ENCODE measurements at places on chromosomes 4 and X. TPM values are rescaled to one million over a fixed set of nuclear protein-coding genes. Genes with fewer than 3 reads are reported as not detected.

The IBSP gene
- not detected for total RNA-seq

The ARMCX5 gene
- 8.9 TPM for total RNA-seq

The FABP2 gene
- total RNA-seq: not detected

The POU4F2 gene
- total RNA-seq: not detected

The CXCL10 gene
- total RNA-seq: not detected

The GJB1 gene
- total RNA-seq: not detected

The SYNPO2 gene
- total RNA-seq: 3.4 TPM

The DMRTC1B gene
- not detected for total RNA-seq

The PLCXD1 gene
- total RNA-seq: 95.9 TPM

The ABLIM2 gene
- total RNA-seq: 4.3 TPM

The UPF3B gene
- 11.5 TPM for total RNA-seq

The PAGE4 gene
- not detected for total RNA-seq

The KDR gene
- total RNA-seq: 102 TPM

DNA sequence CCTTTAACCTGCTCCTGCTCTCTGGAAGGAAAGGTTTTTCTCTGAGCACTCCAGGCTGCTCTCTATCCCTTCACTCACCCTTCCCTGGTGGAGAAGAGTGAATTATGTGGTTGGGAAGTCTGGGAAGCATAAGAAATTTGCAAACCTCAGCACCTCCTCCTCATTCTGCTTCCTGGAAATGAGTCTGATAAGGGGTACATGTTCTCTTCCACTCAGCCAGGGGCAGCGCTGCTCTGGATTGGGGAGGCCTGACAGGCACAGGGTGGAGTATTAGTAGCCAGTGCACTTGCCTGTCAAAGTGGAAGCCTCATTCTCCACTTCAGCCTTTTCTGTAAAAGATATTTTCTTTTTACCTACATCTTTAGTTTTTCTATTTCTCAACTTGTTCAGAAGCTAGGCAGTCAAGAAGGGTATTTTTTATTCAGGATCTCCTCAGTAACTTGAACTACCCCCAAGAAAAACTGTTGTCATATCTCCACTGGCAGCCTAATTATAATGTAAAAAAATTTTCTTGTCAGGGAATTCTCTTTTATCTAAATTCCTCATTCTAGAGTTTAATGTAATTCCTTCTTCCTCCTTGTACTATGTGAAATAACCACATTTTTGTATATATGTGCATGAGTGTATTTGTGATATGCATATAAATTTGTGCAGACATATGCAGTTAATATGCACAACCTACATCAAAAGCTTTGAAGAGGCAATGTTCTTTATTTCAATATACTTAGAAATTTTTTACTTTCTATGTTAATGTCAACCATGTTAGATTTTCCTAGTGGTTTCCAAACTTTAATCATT is 15.3 kb downstream of the ADAMTS3 start:
- no peak overlapping the region for H3K27ac ChIP-seq
- no peaks in the 10 kb centered on the region for H3K27me3 ChIP-seq
- H3K4me1 ChIP-seq: no peaks in the 10 kb centered on the region
- no peaks in the 10 kb centered on the region for H3K36me3 ChIP-seq
- H3K4me3 ChIP-seq: no peak overlapping the region
- no peak for DNase-seq

- H3K27ac ChIP-seq: no peak overlapping the region
- H3K4me3 ChIP-seq: no peak overlapping the region
- H3K27me3 ChIP-seq: no peaks in the 10 kb centered on the region
These were observed 321.2 kb upstream of the BMP3 start for GRCh38 chr4:80709082-80709869.

DNA sequence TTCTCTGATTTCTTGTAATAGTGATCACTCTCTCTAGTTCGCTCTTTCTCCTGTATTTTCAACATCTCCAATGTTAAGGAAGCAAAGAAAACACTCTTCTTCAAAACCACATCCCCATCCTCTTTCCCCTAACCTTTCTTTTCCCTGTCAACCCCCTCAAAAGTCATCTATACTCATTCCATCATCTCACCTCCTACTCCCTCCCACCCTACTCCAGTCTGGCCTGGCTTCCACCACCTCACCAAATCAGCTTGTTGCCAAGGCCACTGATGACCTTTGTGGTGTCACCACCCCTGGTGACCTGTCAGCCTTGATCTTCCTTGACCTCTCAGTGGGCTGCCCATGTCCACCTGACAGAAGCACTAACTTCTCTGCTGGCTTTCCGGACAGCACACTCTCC is 2.3 kb downstream of the FAM3A start:
- no peak for DNase-seq
- H3K36me3 ChIP-seq: no peaks in the 10 kb centered on the region
- H3K27ac ChIP-seq: no peak overlapping the region
- no peak overlapping the region for H3K4me3 ChIP-seq
- peaks cover 10% of the 10 kb centered on the region for H3K4me1 ChIP-seq

DNA sequence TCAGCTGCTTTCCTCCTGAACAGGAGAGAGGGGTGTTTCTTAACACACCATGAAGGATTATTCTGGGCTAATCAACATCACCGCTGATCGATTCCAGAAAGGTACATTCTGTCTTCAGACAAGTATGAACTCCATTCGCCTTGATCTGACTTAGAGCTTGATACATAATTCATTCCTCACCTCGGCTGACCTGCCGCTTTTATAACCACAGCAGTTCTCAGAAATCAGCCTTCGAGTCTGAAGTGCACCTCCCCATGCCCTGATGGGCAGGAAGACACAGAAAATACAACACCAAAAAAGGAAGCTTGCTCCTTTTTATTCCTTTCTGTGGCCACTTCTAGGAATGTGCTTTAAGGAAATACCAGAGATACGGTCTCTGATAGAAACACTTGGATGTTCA is 85.7 kb downstream of the JAKMIP1 start:
- H3K4me3 ChIP-seq: no peak overlapping the region
- H3K36me3 ChIP-seq: no peaks in the 10 kb centered on the region
- no peak overlapping the region for H3K27ac ChIP-seq
- H3K27me3 ChIP-seq: no peaks in the 10 kb centered on the region
- peaks cover 19% of the 10 kb centered on the region for H3K4me1 ChIP-seq

GRCh38 chr4:55447108-55447708 is 51.5 kb downstream of the TMEM165 start:
- no peaks in the 10 kb centered on the region for H3K27me3 ChIP-seq
- H3K36me3 ChIP-seq: peaks cover 41% of the 10 kb centered on the region
- no peak overlapping the region for H3K4me3 ChIP-seq
- no peak overlapping the region for H3K27ac ChIP-seq
- H3K4me1 ChIP-seq: no peaks in the 10 kb centered on the region

- H3K4me1 ChIP-seq: peaks cover 33% of the 10 kb centered on the region
- DNase-seq: no peak
- H3K36me3 ChIP-seq: no peaks in the 10 kb centered on the region
- no peaks in the 10 kb centered on the region for H3K27me3 ChIP-seq
- no peak overlapping the region for H3K27ac ChIP-seq
These were observed 10.2 kb downstream of the SAP30 start for GRCh38 chr4:173380987-173381386.

GRCh38 chr4:47442980-47443379 is 20.5 kb downstream of the COMMD8 start:
- no peaks in the 10 kb centered on the region for H3K4me1 ChIP-seq
- no peak for DNase-seq
- H3K27me3 ChIP-seq: no peaks in the 10 kb centered on the region
- no peak overlapping the region for H3K4me3 ChIP-seq

DNA sequence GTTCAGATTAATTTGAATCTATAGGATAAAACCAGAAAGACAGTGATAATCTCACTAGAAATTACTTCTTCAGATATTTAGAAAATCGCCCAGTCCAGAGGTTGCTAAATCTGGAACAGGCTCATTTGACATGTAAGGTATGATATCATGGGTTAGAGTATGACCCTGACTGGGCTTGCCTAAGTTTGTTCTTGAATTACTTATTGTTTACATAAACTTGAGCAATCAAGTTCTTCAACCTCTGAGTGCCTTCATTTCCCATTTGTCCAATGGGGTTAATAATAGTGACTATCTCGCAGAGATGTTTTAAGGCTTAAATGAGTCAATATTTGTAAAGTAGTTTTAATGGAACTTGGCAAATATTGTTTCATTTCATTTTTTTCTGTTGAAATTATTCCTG is 1947.6 kb upstream of the IGFBP7 start:
- no peak for DNase-seq
- H3K27me3 ChIP-seq: no peaks in the 10 kb centered on the region
- no peak overlapping the region for H3K4me3 ChIP-seq

DNA sequence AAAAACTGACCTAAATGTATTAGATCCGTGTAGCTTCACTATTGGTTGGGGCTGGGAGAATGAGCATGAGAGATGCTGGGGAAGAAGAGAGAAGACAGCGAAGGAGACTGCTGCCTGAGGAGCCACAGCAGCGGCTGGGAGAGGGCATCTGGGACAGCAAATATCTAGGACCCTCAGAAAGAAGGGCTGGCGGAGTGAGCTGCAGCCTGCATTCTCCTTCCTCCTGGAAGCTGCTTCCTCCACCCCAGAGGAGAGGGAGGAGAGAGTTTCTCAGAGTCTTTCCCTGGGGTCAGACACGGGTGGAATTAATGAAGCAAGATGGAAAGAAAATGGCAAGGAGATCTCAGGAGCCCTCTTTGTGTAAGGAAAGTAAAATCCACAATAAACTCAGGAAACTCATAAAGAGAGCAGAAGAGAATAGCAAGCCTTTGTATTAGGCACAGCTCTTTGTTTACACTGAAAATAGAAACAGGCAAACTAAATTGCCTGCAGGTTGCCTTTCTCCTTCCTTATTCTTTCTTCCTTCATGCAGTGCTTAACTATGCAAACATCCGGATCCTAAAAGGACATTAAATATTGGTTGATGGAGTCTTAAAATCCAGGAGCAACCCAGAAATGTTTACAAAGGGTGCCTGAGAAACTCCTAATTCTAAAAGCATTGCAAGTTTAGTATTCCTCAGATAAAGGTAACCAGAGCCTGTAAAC is 130.3 kb upstream of the GALNT7 start:
- peak; percentile 19 for DNase-seq
- H3K27me3 ChIP-seq: no peaks in the 10 kb centered on the region
- peaks cover 33% of the 10 kb centered on the region for H3K4me1 ChIP-seq
- peak overlapping the region; percentile 5 for H3K4me3 ChIP-seq
- peak overlapping the region; percentile 80 for H3K27ac ChIP-seq

DNA sequence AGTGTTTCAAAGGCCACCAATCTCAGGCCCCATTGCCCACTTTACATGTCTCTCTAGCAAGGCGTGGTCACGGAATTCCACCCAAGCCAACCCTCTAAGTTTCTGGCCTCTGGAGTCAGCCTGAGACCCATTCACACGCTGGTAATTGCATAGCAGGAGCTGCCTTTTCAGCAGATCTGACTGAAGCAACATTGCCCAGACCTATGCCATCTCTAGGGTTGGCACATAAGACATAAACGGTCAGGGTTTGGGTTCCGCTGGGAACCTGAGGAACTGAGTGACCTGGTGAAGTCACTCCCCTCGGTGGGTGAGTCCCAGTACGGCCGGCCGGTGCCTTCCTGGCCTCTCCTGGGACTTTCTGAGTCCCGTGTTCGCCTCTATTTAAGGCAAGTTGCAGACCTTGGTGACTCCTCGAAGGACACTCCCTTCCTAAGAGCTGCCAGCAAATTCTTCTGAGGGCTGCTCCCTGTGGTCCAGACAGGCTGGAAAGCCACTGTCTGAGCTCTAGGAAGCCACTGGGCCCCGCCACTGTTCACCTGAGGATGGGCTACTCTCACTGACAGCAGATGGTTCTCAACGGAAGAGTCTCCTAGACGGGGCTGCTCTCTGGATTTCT is 15.9 kb downstream of the CTAG1A start:
- H3K27ac ChIP-seq: no peak overlapping the region
- H3K27me3 ChIP-seq: no peaks in the 10 kb centered on the region
- DNase-seq: no peak
- no peaks in the 10 kb centered on the region for H3K36me3 ChIP-seq
- H3K4me3 ChIP-seq: no peak overlapping the region

DNA sequence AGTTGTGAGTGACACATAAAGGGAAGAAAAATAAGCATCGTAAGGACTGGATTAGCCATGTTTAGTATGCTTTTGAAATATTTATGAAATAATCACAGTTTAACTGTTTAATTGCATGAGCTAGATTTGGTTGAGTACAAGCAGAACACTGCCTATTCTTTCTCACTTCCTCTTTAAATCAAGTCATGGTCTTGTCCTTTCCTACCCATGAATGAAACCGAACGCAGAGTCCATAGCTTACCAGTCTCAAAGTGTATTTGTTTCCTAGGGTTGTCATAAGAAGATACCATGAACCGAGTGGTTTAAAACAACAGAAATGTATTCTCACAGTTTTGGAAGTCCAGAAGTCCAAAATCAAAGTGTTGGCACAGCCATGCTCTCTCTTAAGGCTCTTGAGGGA is 684.0 kb upstream of the MAGEB2 start:
- no peaks in the 10 kb centered on the region for H3K27me3 ChIP-seq
- no peaks in the 10 kb centered on the region for H3K4me1 ChIP-seq
- no peak for DNase-seq
- no peak overlapping the region for H3K4me3 ChIP-seq

DNA sequence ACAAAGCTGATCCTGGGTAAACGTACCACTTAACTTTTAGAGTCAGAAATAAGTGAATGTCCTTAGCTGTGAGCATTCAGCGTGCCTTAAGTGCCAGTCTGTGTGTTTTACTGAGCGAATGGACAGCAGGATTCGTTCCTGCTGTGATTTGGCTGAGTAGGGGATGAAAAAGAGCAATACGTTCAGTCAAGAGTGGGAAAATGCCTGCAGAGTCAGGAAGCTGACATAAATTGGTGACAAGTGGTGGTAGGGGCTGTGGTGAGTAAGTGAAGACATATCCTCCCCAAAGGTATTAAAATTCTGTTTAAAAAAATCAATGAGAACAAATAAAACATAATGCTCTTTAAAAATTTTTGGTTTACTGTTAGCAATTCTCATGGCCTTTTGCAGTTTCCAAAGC is 56.6 kb upstream of the TNIP3 start:
- H3K27me3 ChIP-seq: no peaks in the 10 kb centered on the region
- no peaks in the 10 kb centered on the region for H3K36me3 ChIP-seq
- no peak overlapping the region for H3K27ac ChIP-seq
- H3K4me3 ChIP-seq: no peak overlapping the region
- no peaks in the 10 kb centered on the region for H3K4me1 ChIP-seq
- no peak for DNase-seq

GRCh38 chr4:164706675-164707074 is 47.3 kb upstream of the SMIM31 start:
- no peaks in the 10 kb centered on the region for H3K36me3 ChIP-seq
- H3K4me3 ChIP-seq: no peak overlapping the region
- H3K4me1 ChIP-seq: no peaks in the 10 kb centered on the region
- peak; percentile 52 for DNase-seq

- DNase-seq: no peak
- no peak overlapping the region for H3K4me3 ChIP-seq
- no peak overlapping the region for H3K27ac ChIP-seq
- no peaks in the 10 kb centered on the region for H3K27me3 ChIP-seq
- no peaks in the 10 kb centered on the region for H3K4me1 ChIP-seq
- no peaks in the 10 kb centered on the region for H3K36me3 ChIP-seq
These were observed 113.9 kb downstream of the SNCA start for GRCh38 chr4:89723096-89723495.

DNA sequence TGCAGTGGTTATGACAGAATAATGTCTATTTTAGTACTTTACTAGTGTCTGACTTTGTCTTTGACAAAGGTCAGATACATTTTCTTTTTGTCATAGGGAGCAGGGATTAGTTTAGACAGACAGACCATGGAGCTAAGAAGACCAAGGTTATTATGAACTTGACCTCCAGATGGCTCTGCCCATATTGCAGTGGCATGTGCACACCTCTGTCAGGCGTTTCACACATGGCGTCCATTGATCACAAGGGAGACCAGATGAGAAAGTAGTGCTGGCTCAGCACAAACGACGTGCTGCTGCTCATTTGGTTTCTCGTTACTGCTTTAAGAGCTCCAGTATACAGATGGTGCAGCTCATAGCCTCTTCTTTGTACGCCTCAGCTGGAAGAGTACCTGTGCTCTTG is 56.3 kb upstream of the HPSE start:
- H3K4me3 ChIP-seq: peak overlapping the region; percentile 13
- DNase-seq: no peak
- no peaks in the 10 kb centered on the region for H3K36me3 ChIP-seq
- no peak overlapping the region for H3K27ac ChIP-seq
